ENCODE measurements at places on chromosomes 6 and 20.
A peak's percentile ranks its signal among the peaks of the same experiment; 100 is the strongest.

DNA sequence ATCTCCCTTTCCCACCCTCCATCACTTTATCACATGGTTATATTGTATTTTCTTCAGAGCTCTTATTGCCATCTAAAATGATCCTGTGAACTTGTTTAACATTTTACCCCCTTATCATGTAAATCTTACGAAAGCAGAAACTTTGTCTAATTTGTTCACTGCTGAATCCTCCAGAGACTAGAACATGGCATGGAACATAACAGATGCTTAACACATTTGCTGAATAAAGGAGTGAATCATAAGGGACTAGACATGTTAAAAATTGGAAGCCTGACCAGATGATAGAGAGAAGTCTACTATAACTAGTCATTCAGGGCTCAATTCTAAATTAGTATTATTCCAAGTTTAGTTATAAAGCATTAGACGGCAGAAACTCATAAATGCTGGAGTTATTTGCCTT, 73.3 kb downstream of the MAN1A1 start:
- DNase-seq: no peak

DNA sequence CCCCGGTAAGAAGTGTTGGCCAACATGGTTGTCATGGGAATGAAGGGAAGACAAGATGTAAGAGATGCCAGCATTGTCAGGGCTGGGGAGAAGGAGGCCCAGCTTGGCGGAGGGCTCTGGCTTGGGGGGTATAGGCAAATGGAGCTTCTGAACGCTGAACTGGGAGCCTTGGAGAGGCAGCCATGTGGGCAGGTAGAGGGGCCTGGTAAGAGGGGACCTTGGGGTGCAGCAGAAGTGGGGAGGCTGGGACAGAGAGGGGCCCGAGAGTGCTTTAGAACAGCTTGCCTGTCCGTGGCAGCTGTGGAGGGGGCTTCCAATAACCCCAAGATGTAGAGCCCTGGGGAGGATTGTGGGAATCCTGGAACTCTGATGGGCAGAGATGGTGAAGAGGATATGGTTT, 3.0 kb downstream of the SLC22A1 start:
- no peak for DNase-seq

DNA sequence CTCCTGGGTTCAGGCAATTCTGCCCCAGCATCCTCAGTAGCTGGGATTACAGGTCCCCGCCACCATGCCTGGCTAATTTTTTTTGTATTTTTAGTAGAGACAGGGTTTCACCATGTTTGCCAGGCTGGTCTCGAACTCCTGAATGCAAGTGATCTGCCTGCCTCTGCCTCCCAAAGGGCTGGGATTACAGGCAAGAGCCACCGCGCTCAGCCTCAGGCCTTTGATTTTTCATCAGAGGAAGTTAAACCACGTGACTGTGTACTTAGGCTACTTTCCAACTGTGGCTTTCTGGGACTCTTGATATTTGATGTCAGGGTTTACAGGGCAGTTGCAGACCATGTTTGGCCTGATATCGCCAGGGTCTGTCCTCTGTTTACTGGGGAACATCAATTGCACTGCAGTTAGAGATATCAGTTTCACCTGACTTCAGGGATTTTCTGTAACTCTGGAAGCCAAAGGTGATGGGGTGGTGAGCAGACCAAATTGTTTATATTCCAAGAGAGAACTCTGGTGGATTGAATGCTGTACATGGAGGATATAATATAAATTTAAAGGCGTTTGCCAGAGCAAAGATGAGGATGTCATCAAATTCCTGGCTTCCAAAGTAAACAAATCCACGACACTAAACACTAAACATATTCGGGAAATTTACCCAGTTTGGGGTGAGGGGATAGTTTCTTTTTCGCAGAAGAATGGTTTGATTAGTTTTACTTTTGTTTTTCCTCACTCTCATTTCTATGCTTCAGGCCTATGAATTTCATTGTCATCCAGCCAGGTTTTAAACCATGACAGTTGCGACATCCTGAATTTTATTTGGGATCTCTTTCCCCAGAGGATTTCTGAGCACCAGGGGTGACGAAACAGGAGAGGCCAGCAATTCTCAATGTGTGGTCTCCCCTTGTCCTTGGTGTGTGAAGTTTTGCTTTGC, 4.2 kb downstream of the PSMF1 start:
- DNase-seq: no peak

GRCh38 chr20:3000852-3001523, 42.4 kb upstream of the GNRH2 start:
- peak; percentile 15 for DNase-seq

GRCh38 chr20:55538261-55538908, 466.9 kb downstream of the CBLN4 start:
- DNase-seq: no peak

DNA sequence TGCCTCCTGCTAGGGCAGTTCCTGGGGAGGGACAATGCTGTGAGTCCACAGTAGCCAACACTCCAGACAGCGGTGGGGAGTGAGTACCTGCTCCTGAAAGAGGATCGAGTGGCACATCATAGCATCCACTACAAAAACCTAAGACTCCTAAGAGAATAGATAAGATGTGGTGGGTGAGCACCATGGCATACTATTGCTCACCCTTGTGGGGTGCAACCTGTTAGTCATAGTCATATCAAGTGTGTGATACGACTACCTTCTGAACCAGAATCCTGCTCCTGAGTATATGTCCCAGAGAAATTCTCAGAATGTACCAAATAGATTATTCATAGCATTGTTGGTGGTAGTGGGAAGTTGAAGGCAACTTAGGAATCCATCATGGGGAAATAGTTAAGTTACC, 62.7 kb upstream of the GLP1R start:
- no peak for DNase-seq

DNA sequence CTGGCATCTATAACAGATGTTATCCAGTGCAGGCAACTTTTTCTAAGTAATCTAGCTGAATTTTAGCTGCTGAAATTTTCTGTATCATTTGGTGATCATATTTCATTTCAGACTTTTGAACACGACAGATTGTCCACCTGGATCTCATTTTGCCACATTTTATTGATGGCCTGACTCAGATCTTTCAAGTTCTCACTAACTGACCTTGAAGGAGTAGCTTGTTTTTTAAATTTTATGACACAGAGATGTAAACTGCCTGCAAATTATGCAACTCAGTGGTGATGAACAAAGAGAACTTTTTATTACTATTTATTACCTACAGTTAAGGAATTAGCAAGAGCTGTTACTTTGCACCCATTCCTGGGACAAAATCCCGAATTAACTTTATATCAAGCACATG, 366.4 kb downstream of the PAX1 start:
- no peak for DNase-seq

DNA sequence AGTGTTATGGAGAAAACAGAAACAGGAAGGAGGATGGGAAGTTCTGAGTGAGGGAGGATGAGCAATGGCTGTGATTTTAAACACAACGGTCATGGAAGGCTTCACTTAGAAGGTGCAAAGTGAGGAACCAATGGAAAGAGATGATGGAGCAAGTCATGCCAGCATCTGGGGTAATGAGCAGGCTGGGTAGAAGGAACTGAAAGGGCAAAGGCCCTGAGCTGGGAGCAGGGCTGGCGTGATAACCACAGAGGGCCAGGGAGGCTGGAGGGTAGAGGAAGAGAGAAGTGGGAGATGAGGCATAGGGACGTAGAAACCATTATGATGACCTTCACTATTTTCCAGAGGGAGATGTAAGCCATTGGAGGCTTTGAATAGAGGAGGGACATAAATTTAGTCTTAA, 43.6 kb downstream of the NHLRC1 start:
- no peak for DNase-seq

- DNase-seq: no peak
Observed at GRCh38 chr6:89360415-89360999, 8.0 kb upstream of the UBE2J1 start.

- no peak for DNase-seq
Observed at GRCh38 chr20:50873585-50873984, 57.7 kb downstream of the ADNP start.

- no peak for DNase-seq
Observed at GRCh38 chr6:111307275-111307858, 175.7 kb downstream of the REV3L start.

DNA sequence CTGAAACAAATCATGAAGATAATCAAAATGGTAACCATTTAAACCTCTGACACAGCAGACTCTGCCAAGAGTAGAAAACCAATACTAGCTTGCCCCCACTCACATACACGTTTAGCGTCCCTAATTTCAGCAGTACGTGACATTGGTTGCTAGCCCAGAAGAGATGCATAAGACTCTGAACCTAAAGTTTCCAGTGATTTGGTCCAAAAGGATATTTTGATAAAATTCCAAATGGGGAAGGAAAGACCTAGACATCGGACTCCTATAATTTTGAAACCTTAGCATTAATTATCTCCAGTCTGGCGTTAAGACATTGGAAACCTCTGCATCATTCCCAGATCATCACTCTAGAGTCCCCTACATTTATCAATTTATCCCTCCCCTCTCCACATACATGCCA, 98.1 kb downstream of the GMDS start:
- no peak for DNase-seq

DNA sequence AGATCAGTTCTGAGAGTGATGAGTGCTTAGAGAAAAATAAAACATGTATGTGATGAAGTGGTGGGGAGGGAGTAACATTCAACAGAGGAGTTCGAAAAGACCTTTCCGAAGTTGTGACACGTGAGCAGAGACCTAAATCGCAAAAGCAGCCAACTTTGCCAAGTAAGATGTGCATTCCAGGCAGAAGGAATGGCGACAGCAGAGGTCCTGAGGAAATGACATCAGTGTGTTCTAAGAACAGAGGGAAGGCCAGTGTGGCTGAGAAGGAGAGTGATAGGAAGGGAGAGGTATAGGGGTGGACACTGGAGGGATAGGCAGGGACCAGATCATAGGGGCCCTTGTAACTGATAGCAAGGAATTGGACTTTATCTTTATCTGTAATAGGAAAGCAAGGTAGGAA, 51.3 kb downstream of the ADAT2 start:
- DNase-seq: no peak

DNA sequence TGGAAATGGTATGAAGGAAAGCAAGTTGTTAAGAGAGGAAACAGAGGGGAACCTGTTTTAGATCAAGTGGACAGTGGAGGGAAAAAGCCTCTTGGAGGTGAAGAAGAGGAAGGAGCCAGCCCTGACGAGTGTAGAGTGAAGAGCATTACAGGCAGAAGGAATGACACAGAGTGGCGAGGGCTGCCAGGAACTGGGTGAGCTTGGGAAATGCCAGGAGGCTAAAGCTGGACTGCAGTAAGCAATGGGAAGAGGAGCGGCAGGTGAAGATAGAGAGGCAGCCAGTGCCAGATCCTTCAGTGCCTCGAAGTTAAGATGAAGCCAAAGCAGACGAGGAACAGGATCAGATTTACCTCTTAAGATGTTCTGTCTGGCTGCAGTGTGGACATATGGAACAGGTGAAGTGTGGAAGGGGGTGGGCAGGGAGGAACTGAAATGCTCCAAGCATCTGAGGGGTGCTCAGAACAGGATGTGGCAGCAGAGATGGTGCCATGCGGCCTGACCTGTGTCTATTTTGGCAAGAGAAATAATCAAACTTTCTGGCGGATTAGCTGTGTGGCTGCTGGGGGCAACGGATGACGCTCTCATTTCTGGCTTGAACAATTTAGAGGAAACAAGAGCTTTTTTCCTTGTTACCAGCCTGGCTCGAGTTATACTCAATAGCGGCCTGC, 748.4 kb downstream of the PTPRT start:
- no peak for DNase-seq

- no peak for DNase-seq
Observed at GRCh38 chr6:13098793-13099570, 229.4 kb downstream of the TBC1D7 start.

DNA sequence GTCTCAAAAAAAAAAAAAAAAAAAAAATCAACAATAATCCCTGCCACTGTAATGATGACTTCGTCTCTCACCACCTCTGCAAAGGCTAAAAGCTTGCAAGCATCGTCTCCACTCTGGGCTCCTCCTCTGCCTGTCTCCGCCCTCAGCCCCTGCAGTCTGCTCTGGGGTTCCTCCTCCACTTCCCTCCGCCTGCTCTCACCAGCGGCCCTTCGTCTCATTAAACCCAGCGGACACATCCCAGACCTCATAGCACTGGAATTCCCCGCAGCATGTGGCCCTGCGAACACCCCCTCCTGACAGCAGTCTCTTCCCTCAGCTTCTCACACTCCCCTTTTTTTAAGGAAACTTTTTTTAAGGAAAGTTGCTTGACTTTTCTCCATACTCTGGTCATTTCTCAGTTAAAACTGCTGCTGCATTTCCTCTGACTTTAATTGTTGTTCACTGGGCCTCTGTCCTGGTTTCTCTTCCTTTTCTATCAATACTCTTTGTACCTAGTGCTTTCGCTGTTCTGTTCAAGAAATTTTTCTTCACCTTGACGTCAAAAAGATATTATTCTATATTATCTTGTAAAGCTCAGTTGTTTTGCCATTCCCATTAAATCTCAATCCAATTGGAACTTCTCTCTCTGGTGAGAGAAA, 70.9 kb upstream of the PLEKHG1 start:
- DNase-seq: peak; percentile 76

DNA sequence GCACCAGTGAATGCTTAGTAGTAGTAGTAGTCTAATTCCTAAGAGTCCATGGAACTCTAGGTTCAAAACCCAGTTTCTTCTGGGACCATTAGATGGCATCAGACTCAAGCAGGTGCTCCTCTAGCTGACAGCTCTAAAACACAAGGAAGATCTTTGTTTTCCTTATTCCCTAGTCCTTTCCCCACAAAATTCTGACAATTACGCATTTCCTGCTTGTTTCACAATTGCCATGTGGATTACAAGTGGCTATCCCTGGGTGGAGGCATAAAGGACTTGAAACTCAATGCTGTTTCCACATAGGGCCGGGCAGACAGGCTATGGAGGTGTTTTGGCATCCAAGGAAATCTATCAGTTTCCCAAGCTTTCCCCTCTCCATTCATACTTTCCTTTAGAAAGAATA, 9.2 kb upstream of the HLA-DOB start:
- no peak for DNase-seq

- no peak for DNase-seq
Observed at GRCh38 chr20:8946036-8946940, 122.6 kb upstream of the PLCB4 start.

DNA sequence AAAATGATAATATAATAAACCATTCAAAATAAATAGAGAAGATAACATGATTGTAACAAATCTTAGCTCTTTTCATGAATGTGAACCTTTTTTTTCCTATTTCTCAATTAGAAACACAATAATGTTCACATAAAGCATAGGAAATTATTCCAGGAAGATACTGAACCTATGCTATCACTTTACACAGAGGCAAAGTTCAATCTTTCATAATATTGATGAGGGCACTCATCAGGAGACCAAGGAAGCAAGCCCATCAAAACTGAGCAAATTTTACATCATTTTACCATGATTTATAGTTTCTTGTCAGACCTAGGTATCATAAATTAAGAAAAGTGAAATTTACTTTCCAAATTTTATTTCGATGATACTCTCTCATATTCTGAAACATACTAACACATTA, 938.5 kb downstream of the TBC1D32 start:
- DNase-seq: no peak

All from left renal cortex interstitium (tissue), 4 donors.